Activated CD8-positive, alpha-beta memory T cell treated with anti-CD3 and anti-CD28 coated beads, Interleukin-2, amount 50 U/mL, for 48 hours (primary cell): ENCODE measurements at places on chromosomes 2 and 18.

DNA sequence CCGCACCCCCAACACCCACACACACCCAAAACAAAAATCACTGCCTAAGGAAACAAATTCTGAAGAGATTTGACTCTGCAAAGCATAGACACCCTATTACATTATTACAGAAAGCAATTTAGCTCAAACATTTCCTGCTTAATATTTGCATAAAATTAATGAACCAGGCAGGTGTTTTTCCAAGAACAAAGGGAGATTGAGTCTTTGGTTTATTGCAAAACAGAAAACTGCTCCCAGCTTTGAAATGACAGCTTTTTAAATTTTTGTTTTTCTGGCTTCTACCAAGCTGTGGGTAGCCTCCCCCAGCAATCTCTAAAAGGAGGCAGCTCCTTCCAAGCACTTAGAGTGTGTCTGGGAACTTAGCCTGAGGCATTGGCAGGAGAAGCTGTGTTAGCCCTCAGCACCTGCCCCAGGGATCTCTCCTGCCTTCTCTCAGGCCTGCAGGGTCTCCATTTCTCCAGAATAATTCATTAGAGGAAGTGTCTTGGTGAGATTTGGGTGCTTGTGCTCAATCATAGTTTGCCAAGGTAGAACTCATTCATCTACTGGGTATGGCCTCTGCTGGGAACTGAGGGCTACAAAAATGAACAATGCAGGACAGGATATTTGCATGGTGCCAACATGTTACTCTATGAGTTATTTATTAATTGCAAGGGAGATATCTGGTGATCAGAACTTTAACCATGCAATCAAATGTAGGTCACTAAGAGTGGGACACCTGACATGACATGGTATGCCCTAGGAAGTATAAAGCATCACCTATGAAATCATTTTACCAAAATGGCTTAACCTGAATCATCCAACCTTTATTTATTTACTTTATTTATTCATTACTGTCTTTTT is 58.7 kb downstream of the B3GNT2 start:
- DNase-seq = no peak

GRCh38 chr2:234805836-234806235 is 146.0 kb upstream of the SH3BP4 start:
- no peak for DNase-seq

- no peak for DNase-seq
Measured at GRCh38 chr18:11960743-11961380, 20.4 kb upstream of the IMPA2 start.

DNA sequence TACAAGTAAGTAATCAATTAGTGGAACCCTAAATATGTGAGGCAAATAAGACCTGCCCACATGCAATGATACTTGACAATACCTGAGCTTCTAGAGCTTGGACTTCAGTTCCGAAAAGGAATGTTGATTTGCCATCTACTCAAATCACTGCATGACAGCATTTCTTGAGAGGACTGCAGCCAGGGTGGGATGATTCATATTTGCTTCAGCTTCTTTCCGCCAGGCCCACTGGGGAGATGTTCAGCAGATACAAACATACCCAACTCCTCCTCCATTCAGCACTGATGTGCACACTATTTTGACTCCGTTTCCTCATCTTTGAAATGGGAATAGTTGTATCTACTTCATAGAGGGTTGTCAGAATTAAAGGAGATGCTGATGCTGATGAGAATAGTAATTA is 28.8 kb upstream of the TMEM177 start:
- DNase-seq = no peak

DNA sequence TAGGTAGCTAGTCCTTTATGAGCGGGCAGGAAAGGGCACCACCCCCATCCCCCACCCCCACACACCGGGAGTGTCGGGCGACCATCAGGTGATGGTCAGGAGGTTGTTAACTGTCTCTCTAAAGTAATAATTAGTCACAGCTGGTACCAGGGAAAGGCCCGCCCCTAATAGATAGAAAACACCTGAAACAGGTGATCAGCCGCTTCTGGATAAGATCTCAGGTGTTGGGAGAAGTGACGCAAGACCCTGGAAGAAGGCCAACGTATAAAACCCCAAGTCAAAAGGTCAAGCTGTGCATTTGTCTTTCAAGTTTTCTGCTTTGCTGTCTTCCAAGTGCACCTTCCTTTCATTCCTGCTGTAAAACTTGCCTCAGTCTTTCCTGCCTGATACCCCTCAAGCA is 59.6 kb upstream of the LINC00305 start:
- DNase-seq = no peak

GRCh38 chr18:35524226-35524625 is 26.5 kb upstream of the INO80C start:
- no peak for DNase-seq

DNA sequence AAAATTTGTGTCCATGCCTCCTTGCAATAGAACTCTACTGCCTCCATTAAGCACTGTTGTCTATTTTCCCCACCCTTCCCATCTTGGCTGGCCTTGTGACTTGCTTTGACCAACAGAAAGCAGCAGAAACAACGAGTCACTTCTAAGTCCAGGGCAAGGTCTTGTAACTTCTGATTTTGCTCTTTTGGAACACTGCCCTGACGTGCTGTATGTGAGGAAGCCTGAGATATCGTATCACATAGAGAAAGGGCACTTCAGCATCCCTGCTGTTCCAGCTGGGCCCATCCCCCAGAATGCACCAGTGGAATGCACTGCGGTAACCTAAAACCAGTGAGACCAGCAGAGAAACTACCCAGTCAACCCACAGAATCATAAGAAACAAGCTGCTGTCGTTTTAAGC is 28.1 kb downstream of the NCKAP1 start:
- DNase-seq = no peak

DNA sequence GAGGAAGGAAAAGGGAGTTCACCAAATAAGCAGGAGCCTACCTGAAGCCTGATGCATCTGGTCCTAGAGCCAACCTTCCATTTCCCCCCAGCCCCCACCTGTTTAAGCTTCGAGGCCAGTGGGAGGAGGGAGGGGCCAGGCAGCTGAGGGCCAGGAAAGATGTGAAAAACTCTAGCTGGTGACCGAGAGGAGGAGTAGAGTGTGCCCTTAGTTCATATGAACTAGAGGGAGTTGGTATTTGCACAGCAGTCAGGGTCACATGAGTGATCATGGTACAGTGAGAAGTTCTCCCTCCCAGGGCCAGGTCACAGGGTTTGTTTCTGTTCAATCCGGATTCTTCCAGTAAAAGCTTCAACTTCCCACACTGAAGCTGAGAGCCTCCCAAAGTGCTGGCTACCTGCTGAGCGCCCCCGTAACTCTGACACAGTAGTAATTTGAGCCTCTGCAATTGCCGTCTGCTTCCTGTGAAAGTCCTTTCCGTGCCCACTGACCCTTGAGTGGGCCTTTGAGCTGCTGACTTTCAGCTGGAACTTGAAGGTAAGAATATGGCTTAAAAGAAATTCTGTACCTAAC is at the start of gene SULT1C2:
TSS of gene SULT1C2 (plus strand) at position 362 of the 573 bp plus-strand sequence. CDS start 4,773 bp downstream, outside the sequence.
- no peak for DNase-seq

DNA sequence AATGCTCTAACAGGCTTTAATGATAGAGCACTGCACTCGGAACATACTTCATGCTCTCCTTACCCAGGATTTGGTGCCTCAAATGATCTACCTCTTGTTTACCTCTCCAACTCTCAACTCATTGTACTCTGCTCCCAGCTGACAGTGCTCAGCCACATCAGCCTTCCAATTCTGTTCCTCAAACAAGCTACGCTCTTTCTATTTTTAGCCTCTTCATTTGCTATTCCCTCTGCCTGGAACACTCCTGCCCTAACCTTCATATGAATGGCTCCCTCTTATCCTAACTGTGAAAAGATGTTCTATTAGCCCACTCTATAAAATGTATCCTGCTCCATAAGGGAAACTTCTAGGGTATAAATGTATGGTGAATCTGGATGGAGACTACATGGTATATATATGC is 42.5 kb downstream of the PIGN start:
- no peak for DNase-seq

- no peak for DNase-seq
Measured at GRCh38 chr2:45674035-45674816, 22.8 kb downstream of the PRKCE start.

DNA sequence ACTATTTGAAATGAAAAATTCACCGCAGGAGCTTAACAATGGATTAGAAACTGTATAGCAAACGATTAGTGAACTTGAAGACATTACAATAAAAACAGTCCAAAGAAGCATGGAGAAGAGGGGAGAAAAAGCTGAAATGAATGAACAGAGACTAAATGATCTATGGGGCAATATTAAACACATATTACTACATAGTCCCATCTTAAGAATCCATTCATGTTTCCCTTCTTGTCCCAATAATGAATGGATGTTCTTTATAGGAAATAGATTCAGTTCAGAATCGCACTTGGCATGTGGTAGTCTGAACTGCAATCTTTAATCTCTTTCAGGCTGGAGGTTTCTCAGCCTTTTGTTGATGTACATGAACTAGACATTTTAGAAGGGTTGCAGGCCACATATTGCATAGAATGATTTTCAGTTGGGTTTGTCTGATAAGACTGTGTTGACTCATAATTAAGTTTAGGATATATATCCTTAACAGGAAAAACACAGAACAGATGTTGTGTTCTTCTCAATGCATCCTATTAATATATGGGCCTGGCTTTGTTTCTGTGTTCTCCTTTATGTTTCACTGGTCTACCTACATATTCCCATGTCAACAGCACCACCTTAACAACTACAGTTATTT is 27.9 kb downstream of the CCDC88A start:
- DNase-seq = no peak

GRCh38 chr2:129061069-129061768 is 742.6 kb upstream of the HS6ST1 start:
- no peak for DNase-seq

- DNase-seq = no peak
Measured at GRCh38 chr2:133044556-133044955, 374.6 kb upstream of the LYPD1 start.

- no peak for DNase-seq
Measured at GRCh38 chr18:24446953-24447538, 13.4 kb upstream of the HRH4 start.

DNA sequence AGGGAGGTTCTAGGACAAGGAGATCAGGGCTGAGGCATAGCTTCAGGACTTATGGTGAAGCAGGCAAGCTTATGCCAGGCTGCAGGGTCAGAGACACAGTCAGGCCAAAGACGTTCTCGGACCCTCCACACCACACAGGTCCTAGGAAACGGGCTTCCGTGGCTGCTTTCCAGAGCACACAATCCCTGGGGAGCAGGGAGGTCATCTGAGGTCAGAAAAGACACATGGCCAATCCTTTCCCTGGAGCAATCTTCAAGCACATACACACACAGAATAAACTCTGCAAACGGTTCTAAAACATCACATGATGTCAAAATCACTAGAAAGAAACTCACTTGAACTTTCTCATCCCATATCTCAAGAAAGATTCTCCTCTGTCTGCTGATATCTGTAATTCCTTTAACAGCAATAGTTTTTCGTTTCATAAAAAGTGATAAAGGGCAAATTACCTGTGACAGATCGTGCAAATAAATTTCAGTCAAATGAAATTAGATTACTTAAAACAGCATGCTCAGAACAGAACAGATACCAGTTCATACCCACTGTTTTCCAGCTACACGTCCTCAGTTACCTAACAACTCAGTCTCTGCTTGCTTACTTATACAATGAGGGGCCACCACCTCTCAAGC is 63.9 kb downstream of the MBOAT2 start:
- no peak for DNase-seq

GRCh38 chr2:241314226-241315092 is 1.0 kb downstream of the HDLBP start:
- no peak for DNase-seq

GRCh38 chr2:208306291-208306690 is 40.2 kb downstream of the PIKFYVE start:
- DNase-seq = no peak

- DNase-seq = no peak
Measured at GRCh38 chr2:159202568-159203071, 83.9 kb downstream of the WDSUB1 start.

GRCh38 chr18:9535430-9535991 is 60.2 kb downstream of the RALBP1 start:
- DNase-seq = no peak

DNA sequence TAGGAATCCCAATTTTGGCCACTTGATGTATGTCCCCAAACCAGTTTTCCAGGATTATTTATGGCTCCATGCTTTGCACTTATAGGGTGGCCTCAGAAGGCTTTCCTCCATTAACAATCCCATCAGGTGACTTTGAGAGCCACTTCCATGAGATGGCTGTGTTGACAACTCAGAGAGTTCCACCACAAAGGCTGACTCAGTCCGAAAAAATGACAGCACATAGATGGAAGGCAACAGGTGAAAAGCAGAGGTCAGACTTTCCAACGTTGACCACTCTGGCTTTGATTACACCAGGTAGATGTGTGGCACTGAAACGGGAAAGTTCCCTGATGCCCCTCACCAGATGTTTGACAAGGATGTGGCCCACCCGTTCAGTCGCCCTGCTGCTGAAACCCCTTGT is 431.4 kb upstream of the TNP1 start:
- DNase-seq = no peak

DNA sequence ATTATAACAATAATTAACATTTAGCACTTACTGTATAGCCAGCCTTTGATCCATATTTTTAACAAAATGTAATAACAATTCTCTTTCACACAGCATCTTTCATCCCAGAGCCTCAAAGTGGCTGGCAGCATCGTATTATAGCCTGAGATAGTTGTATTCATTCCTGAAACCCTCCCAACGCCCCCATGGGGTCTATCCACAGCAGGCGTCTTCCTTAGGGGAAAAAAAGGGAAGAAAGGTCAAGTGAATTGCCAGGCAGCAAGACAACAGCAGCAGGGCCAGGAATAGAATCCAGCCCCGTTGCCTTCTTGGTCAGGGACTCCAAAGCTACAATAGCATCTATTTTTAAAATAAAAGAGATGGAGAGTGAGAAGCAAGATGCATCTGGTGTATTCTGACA is 424.4 kb upstream of the ID2 start:
- DNase-seq = no peak

- DNase-seq = no peak
Measured at GRCh38 chr2:13714466-13714865, 918.1 kb upstream of the LRATD1 start.

DNA sequence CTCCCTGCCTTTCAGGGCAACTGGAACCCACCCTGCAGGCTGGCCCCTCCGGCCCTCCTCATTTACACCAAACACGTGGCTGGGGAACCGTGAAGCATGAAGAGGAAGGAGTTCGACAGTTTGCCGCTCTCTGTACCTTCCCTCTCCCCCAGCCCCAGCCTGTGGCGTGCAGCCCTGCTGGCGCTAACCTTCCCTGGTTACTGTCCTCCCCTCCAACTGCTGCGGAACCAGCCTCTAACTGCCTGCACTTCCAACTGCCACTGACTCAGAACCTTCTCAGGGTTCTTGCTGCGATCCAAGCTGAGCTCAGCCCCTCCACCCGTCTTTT is 19.2 kb upstream of the GNAL start:
- DNase-seq = no peak

DNA sequence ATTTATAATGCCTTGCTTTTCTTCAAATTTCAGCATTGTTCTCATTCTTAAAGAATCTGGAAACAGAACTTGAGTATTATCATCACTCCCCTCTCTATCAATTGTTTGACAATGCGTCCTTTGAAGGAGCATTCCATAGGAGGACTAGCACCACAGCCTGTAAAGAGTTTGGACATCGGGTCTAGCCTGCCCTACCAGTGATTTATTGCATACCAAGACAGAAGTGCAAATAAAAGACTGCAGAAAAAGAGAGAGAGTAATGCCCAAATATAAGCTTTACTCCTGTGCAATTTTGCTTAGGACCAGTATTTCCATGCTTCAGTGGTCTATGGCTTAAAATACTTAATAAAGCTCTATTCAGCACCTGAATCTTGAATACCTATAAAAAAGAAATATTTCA is 55.4 kb upstream of the MAP2 start:
- no peak for DNase-seq

- no peak for DNase-seq
Measured at GRCh38 chr18:23852236-23853045, 162.1 kb upstream of the TTC39C start.

- DNase-seq = no peak
Measured at GRCh38 chr2:160322320-160322719, 122.2 kb upstream of the ITGB6 start.
